ENCODE measurements at places on chromosomes 3 and 15.

DNA sequence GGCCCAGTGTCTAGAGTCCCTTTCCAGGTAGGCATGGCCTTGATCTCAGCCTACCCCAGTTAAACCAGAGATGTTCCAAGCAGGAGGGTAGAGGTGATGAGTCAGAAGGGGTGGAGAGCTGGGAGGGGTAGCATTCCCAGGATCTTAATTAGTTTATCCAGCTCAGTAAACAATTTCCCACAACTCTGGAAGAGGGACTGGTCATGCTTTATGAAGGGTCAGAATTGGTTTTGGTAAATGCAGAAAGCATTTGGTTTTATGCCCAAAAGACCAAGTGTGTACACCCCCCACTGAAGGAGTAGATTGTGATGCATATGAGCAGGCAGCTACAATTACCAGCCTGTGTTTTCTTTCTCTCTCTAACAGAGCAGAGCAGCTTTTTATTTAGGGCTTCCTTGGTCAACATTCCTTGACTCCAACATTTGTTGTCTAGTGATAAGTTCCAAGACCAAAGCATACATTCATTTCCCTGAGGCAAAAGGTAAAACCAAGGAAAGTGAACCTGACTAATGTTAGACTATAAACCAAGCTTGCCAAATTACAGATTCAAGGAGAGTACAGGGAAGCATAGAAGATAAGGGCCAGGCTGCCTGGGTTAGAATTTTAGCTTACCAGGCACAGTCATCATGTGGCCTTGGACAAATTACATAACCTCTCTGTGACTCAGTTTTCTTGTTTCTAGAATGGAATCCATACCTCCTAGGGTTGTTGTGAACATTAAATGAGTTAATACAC is 17.6 kb downstream of the EXOSC7 start:
- DNase-seq, result no peak

DNA sequence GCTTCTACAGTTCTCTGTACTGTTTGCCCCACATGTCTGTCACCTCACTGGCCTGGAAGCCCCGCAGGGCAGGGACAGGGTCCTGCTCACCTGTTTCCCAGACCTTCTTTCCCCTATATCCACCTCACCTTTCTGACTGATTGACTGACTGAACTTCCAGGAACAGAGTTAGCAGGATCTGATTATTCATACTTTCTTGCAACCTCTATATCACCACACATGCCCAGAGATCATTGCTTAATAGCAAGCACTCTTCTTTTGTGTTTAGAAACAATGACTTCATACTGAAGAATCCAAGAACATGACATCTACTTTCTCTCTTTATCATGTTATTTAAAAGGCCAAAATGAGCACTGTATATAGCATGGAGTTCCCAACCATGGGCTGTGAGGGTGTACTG is 18.0 kb upstream of the CLEC3B start:
- no peak for DNase-seq

- DNase-seq, result no peak
Observed at GRCh38 chr3:2655229-2655701, 454.9 kb downstream of the IL5RA start.

DNA sequence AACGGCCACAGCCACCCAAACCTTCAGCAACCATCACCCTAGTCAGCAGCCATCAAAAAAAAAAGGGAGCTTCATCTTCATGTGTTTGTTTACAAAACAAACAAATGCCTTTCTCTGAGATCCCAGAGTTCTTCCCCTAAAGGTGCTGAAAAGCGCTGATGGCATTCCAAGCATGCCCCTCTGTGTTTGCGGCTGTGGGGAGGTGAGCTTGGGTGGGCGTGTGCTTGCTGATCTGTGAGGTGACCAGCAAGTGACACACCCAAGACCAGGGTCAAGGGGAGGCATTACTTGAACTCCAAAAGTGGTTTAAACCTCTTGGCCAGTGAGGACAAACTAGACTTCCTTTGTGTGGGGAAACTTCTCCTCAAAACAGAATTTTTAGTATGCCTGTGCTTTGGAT is 81.5 kb downstream of the DHX36 start:
- no peak for DNase-seq

DNA sequence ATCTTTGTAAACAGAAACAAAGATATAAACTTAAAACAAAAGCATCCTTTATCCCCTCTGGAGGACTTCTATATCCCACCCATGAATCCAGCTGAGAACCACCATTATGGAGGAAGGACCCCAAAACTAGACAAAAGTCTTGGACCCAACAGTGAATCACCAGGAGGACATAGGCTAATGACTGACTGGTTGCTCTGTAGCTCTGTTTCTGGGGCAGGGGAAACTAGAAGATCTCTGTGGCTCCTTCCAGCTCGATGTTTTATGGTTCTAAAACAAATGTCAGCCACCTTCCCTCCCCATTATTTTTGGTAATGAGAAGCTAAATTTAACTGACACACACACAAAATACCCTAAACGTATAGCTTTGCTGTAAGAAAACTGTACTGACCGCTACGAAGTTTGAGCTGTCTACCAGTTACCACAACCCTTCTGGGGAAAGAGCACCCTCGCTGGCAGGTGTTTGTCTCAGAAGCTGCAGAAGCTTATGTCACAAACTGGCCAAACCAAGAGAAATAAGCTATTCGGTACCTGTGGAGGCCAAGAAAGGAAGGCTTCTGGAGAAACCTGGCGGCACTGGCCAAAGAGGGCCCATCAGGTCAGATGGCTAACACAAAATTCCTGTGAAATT is 36.4 kb downstream of the MB21D2 start:
- DNase-seq, result no peak

- DNase-seq, result no peak
Observed at GRCh38 chr15:44435893-44436667, 8.7 kb downstream of the CTDSPL2 start.

DNA sequence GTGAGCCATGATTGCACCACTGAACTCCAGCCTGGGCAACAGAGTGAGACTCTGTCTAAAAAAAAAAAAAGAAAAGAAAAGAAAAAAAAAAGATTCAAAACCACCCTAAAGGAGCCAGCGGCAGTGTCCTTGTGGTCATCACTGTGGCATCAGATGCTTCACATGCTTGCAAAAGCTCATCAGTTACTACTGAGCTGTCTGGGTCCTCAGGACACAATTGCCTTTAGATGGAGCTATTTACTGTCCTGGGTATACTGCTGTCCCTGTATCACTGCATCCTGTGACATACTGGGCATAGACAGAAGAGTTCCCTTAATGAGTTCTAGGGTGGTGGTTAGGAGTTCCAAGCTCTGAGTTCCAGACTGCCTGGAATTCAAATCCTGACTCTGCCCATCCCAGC is 85.8 kb downstream of the LINGO1 start:
- DNase-seq, result no peak

DNA sequence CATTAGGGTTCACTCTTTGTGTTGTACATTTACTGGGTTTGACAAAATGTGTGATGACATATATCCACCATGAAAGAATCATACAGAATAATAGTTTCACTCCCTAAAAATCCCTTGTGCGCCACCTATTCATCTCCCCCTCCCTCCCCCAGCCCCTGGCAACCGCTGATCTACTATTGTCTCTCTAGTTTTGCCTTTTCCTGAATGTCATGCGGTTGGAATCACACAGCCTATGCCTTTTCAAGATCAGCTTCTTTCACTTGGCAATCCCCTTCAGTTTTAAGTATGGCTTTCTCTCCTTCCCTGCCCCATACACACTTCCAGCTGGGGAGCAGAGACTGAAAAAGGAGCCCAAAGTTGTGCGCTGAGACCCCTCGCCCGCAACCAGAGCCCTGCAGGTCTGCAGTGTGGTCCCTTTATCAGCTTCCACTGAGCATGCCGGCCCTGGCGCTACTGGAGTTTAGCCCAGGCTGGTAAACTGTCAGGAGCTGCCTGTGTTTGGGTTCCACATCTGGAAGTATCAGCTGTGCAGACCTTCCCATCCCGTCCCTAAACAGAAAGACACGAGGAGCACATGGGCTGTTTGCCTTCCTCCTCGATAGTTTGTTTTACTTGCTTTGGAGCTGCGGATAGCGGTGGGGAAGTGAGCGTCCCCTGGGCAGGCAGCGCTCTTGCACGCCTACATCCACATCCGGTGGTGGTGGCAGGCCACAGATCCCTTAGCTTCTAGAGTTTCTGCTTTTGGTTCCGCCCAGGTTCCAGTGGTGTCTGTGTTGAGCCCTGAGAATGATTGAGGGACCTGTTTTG is 12.3 kb downstream of the BOC start:
- no peak for DNase-seq

GRCh38 chr3:30281526-30281925 is 324.9 kb upstream of the TGFBR2 start:
- no peak for DNase-seq

DNA sequence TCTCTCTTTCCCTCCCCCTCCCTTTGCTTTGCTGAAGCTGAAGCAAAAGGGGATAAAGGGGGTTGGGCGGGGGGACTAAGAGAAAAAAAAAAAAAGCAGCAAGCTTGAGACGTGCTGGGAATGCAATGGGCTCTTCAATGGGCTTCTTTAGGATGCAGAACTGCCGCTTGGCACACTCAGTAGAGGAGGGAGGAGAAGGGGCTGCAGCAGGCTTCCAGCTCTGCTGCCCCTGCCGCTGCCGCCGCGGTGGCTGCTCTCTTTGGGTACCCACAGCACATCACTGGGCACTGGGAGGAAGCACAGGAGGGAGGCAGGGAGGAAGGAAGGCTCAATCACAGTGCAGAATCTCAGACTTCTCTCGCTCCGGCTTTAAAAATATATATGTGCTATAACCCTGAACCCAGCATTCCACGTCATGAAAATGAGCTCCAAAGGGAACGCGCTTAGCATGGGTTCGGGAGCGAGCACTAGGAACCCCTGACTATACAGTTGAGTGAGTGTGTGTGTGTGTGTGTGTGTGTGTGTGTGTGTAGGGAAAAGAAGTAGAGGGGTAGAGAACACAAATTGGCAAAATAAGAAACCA is 3.5 kb downstream of the SLITRK3 start:
- no peak for DNase-seq

GRCh38 chr3:119239206-119239820 is 1.4 kb downstream of the B4GALT4 start:
- no peak for DNase-seq

DNA sequence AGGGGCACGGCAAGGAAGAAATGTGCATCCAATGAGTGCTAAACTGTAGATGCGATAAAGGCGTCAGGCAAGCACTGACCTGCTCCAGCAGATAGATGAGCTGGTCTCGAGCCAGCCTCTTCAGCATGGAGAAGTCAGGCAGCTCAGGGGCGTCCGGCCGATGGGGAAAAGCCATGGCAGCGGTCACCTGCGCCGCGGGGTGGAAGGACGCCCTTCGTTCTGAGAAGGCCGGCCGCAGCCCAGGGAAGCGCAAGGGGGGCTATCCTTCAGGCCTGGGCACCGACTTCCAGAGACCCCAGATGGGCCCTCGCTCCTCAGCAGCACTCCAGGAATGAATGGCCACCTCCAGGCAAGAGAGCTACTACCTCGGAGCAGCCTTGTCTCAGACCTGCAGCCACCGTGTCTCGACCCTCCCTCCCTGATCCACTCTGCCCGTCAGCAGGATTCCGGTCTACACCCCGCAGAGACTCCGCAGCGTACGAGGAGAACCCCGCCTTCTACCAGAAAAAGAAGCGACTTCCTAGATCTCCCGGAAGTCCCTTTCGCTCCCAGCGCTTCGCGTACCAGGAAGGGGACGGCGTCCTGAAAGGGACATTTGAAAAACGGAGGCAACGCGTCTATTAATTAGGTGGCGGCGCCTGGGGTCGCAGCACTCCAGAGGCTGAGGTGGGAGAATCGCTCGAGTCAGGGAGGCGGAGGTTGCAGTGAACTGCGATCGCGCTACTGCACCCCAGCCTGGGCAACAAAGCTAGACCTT is at the start of gene VPS33B:
TSS of gene VPS33B (minus strand) at position 520 of the 757 bp plus-strand sequence. CDS start at position 175, 345 bp downstream.
- peak; percentile 79 for DNase-seq

DNA sequence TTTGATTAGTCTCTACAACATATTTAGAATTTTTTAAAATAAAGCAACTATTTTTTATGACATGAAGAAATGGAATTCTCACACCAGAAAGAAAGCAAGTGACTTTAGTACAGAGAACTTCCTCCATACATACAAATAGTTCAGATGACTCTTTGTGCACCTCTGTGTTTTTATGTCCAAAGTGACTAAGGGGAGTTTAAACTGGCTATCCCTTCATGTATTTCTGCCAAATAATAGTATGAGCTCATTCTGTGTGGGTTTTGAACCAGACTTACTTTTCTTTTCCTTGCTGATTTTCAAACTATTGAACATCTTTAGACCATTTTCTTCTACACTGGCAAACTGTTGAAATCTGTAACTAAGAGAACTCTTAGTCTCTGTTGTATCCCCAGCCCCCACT is 196.3 kb downstream of the EPHA3 start:
- DNase-seq, result no peak

DNA sequence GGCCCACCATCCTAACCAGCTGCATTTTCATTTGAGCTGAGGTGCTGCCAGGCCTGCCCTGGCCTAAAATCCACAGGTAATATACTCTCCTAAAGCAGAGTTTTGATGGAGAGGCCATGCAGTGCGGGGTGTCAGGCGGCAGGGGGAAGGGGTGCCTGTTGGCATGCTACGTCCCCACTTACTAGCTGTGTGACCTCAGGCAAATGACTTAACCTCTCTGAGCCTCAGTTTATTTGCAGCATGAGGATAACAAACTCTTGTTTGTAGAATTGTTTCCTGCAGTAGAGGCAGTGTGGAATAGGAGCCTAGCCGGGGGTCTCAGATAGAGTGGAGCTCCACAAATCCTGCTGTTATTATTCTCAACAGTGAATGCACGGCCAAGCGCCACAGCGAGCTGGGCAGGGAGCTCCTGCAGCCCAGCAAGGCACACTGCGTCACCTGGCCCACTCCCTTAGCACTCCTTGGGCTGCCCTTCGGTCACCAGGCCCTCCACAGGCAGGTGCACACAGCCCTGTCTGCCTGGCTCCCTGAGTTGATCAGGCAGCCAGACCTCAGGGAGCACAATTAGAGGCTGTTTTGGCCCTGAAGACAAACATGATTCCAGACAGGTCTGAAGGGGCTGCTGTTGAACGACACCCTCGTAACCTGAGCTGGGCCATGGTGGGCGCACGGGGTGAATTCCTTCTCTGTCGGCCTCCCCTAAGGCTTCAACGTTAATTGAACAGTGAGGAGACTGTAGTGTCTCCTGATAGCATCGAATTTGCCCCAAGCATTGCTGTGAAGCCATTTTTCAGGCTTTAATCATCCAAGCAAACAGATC is 248.8 kb upstream of the LYSMD4 start:
- DNase-seq, result no peak

- DNase-seq, result no peak
Observed at GRCh38 chr3:150116196-150116595, 145.5 kb upstream of the PFN2 start.

- no peak for DNase-seq
Observed at GRCh38 chr3:187039723-187040414, 99.4 kb downstream of the RPL39L start.

DNA sequence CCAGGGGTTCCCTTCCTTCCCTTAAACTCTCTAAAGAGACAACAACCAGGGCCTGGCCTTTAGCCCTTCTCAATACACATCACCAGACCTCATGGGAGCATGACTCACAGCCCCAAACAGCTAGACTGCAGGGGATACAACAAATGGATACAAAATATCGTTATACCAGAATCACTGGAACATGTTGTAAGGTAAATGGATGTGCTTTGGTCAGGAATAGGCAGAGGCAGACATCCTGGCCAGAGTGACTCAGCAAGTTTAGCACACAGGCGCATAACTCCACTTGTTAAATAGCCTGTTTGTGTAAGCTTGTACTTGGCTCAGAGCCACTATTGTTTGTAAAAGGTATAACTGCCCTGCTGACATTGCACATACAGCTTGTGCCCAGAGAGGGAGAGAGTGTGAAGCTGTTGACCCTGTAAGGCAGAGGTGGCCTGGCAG is 18.3 kb downstream of the TMED3 start:
- no peak for DNase-seq
